ENCODE measurements at places on chromosomes 11 and 22. TPM values are rescaled to one million over a fixed set of nuclear protein-coding genes. Genes with fewer than 3 reads are reported as not detected.

The GAB4 gene
- not detected for total RNA-seq

- no peak for DNase-seq
These were observed 54.2 kb downstream of the EP300 start for GRCh38 chr22:41146573-41146972.

GRCh38 chr22:31625661-31626426, 36.2 kb downstream of the PISD start:
- no peak for DNase-seq

The SMC1B gene
- total RNA-seq = 0.58 TPM

The CLMP gene
- total RNA-seq = 0.23 TPM

- no peak for DNase-seq
These were observed 14.3 kb upstream of the ARFGAP3 start for GRCh38 chr22:42871146-42872050.

DNA sequence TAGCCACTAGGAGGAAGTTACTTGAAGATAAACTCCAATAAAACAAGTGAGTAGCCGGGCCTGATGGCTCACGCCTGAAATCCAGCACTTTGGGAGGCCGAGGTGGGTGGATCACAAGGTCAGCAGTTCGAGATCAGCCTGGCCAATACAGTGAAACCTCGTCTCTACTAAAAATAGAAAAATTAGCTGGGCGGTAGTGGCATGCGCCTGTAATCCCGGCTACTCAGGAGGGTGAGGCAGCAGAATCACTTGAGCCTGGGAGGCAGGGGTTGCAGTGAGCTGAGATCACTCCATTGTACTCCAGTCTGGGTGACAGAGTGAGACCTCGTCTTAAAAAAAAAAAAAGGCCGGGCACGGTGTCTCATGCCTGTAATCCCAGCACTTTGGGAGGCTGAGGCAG, 34.0 kb upstream of the CLPB start:
- DNase-seq = no peak

GRCh38 chr11:134686460-134687061, 274.5 kb upstream of the B3GAT1 start:
- DNase-seq = no peak

DNA sequence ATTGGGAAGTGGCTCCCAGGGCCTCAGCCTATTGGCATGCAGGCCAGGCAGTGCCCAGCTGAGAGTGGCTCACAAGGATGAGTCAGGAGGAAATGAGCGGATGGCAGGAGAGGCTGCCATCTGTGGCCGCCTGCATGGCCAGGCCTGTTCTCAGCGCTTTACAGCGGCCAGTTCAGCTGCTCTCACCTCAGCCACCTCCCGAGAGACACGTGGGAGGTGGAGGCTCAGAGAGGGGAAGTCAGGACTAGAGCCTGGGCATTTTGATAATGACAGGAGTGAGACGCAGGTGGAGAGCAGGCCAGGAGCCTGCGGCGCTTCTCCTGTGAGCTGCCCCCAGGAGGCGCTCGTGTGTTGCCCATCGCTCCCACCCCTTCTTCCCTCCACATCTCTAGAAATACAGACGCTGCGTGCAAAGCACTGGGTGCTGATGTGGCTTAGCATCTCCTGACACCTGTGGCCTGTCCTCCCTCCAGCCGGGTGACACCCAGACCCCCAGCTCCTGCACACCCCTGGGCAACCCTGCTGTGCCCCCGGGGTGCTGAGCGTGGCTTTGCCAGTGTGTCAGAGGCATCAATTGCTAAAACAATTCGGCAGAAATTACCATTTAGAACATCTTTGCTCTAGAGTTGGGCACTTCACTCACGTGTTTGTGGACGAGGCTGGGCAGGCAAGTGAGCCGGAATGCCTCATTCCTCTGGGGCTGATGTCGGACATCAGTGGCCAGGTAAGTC, 21.4 kb upstream of the PANX2 start:
- DNase-seq = peak; percentile 78

The JHY gene
- total RNA-seq = 2.9 TPM

DNA sequence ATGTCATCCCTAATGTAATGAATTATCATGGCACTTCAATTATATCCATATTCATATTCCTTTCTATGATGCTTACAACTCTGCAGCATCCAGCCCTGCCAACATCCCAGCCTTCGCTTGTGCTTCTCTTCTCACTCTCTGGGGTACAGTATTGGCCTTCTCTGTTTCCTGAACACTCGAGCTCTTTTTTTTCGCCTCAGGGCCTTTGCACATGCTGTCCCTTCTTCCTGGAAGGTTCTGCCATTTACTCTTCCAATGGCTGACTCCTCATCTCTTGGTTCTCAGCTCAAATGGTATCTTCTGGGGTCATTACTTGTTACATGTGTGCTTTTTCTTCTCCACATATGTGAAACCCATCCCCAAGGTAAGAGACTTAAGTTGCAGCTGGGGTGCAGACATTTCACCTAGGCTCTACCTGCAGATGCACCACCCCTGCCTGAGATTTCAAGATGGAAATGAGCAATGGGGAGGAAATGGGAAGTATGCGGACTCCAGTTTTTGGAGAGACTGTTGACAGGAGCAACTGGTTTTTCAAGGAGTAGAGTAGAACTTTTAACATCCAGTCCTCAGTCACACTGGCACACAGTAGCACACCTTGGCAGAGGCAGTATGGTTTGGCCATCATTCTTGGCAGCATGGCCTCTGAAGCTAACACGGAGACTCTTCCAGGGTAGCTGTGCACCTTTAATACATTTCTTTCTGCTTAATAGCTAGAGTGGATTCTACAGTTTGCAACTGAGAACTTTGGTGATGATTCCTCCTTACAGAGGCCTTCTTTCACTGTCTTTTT, 42.4 kb upstream of the DMC1 start:
- DNase-seq = no peak

GRCh38 chr11:132472411-132473172, 1059.7 kb downstream of the OPCML start:
- no peak for DNase-seq

GRCh38 chr22:26660961-26661578, 3.7 kb downstream of the MIAT start:
- no peak for DNase-seq

The TRIM48 gene
- total RNA-seq = not detected

DNA sequence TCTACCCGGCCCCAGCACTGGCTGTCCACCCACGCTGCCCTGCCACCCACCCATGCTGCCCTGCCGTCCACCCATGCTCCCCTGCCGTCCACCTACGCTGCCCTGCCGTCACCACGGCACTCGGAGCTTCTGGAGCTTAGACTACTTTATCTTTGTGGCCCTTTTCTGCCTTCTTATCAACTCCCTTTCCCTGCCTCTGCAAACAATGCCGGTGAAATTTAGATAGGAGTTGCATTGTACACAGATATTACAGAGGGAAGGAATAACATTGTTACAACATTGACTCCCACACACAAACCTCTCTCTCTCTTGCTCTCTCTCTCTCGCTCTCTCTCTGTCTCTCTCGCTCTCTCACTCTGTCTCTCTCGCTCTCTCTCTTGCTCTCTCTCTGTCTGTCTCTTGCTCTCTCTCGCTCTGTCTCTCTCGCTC, 33.7 kb upstream of the BRSK2 start:
- no peak for DNase-seq

- DNase-seq = peak; percentile 65
These were observed 31.6 kb upstream of the JAM3 start for GRCh38 chr11:134037046-134037908.

The PPP2R5B gene
- 13.7 TPM for total RNA-seq

DNA sequence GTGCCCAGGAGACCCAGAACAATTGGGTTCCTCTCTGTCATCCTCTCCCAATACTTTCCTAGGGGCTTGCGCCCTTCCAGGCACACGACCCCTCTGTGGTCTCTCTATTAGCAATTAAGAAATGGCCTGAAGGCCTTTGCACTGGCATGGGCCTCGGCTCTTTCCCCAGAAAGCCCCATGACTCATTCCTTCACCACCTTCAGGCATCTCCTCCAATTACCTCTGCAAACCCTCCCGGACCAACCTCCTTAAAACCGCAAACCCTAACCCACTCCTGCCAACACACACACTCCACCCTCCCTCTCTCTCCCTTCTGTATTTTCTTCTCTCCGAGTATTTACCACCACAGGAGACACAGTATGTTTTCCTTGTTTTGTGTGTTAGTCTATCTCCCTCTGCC, 36.7 kb downstream of the LARGE1 start:
- no peak for DNase-seq

DNA sequence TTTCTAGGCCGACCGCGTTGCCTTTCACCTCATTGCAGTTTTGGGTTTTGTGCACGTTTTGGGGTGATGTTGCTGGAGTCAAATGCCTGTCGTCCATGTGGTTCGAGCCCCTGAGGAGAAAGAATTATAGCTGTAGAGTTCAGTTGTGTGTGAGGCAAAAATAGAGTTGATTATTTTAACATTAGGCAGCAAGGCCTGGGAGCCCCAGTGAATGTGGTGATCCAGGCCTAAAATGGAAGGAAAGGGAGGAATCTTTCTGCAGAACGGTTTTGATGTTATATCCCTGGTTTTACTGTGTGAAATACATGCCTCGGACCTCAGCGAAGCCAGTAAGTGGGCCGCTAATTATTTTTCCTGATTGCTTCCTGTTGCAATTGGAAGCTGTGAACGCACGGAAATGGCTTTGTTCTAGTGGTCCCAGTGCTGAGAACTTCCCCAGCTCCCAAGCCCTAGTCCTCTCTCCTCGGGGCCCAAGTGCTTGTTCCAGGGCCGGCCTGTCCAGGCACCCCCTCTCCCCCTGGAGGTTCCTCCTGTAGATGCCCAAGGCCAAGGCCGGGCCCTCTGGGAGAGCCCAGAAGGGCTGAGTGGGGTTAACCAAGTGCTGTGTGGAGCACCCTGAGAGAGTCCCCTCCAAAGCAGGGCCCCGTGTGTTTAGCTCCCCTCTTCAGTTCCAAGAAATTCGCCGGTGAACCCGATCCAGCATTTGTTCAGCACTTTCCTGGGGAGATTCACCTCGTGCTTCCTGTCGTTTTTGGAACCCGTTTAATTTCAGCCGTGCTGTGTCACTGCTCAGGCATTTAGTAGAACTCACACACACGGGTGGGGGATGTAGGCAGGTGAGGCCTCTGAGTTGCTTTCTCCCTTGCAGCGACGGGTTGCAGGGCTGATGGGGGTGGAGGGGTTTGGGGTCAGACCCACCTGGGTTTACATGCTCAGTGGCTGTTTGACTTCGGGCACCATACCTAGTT, 2.1 kb downstream of the LRP5 start:
- no peak for DNase-seq

DNA sequence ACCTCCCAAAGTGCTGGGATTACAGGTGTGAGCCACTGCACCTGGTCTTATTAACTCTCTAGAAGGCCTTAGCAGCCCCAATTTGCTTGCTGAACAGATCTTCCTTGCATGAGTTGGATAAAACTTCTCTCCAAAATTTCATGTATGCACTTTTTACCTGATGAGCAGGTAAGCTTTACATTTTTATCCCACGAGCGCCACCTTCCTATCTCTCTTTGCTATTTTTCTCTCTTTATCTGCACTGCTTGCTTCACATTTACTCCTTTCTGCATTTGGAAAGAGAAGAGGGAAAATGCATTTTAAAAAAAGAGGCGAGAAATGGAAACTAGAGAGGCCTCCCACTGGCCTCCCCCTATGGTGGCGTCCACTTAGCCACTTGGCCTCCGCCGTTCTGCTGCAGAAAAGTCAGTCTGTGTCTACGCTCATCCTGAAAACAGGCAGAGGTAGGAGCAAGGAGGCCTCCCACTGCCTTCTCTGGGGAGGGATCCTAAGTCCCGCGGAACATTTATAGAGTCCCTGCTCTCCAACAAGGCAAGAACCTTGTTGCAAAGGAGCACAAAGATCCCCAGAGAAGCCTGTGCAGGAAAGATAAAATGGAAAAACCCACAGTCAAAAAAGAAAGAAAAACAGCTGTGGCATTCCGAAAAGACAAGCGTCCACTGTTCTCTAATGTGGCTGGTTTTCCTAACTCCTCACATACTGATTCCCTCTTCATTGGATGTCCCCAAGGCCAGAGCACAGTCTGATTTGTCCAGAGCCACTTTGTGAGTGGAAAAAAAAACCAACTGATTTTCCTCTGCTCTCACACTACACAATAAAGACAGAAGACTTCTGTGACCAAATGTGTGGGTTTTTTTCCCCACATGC, 62.2 kb upstream of the INCENP start:
- no peak for DNase-seq

The CRYAB gene
- not detected for total RNA-seq

GRCh38 chr22:45550891-45551290, 48.2 kb downstream of the FBLN1 start:
- DNase-seq = no peak

DNA sequence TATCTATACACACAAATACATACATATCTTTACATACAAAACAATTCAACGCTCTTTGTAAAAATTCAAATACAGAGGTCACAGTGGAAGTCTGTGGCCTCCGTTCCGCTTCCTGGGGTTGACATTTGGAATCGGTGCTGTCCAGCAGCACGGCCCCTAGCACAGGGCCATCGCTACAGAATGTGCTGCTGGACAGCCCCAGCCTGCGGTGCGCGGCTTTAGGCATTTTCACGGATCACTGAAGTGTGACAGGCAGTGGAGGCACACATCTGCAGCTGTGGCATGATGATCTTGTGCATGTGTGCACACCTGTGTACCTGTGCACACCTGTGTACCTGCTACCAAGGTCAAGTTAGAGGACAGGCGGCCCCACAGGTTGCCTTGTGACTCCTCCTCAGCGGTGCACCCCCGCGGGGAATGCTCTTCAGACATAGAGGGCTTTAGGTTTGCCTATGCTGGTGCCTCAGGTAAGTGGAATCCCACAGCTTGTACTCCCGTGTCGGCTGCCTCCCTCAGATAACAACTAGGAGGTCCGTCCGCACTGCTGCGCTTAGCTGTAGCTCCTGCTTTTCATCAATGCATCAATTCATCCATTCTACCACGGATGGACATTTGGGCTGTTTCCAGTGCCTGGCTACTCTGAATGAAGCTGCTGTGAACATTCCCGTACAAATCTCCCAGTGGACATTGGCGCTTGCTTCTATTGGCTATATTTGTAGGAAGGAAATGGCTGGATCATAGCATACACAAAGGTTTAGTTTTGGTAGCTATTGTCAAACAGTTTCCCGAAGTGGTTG, 29.9 kb downstream of the GAL start:
- no peak for DNase-seq

The SCO2 gene
- total RNA-seq = 2.8 TPM

DNA sequence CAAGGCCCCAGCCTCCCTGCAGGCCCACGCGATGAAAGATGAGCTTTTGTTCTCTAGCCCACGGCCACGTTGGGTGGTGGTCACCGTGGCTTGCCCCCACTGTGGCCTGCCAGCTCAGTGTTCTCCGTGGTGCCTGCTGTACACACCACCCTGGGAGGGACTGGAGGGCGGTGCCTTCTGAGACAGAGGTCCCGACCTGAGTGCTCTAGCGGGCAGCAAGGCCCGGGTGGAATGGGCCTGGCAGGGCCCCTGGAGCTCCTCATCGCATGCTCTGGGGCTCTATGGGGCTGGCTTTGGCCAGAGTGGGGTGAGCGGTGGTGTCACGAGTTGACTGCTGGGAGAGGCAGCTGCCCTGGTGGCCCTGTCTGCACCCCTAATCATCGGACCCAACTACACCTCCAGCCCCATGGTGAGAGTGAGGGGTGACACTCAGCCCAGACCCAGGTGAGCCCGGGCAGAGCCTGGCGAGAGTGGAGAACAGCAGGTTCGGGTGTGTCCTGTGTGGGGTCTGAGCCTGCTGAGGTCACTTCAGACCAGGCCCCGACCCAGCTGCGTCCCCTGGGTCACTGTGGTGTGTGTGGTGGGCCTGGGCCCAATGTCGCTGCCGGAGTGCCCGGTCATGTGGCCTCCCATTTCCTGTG, 541.9 kb downstream of the TBC1D22A start:
- no peak for DNase-seq

Measured in activated CD4-positive, alpha-beta T cell treated with anti-CD3 and anti-CD28 coated beads, Interleukin-2, amount 10 ng/mL, durations not matched to agents 7 days and 5 days (primary cell).